ENCODE measurements at places on chromosomes 7 and 10.

DNA sequence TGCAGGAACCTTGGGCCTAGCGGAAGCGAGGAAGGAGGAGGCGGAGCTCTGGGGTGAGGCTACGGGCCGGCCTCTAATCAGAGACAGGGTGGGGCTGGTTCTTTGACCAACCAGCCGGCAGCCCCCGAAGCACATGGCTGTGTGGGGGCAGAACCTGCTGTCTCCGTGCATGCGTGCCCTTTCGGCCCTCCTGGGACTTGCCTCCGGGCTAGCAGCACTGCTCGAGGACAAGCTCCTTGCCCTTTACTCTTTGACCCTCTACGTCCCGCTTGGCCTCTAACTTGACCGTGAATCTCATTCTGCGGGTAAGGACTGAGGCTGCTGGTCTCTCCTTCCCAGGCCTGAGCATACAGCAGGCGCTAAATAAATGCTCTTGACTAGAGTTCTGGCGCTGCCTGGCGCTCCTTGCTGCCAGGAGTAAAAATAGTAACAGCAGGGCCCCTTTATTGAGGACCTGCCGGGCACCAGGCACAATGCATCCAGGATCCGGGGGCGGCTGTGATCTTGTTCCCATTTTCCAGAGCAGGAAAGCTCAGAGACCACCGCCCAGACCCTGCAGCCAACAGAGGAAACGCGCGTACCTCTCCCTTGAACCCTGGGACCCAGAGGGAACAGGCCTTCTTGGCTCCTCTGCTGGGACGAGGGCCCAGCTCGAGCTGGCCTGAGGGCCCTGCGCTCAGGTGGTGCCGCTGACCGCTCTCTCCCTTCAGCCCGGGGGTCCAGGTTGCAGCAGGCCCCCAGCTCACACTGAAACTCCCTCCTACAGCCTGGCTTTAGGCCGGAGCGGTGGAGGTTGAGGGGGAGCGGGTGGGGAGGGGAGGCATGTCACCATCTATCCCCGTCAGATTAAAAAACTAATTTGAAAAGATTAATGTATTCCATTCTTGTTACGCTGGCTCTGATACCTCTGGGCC lies 2.7 kb upstream of the COMTD1 start:
- DNase-seq, result no peak

DNA sequence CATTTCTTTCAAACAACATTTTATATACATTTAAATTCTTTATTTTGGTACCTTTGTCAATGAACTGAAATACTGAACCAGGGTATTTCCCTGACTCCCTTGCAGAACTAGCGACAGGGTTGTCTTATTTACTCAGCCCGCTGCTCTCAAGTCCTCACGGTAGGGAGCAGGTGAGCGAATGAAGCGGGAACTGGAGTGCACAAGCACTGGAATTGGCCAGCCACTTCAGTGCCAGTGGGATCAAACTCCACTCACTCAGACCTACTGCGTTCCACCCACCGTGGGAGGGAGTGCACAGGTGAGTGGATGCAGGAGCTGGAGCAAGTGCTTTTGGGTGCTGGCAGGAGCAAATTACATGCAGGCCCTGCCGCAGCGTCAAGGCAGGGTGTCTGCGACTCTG lies 28.1 kb upstream of the NEUROD6 start:
- no peak for DNase-seq

GRCh38 chr7:102175423-102176170 lies 111.1 kb upstream of the SH2B2 start:
- DNase-seq, result no peak

DNA sequence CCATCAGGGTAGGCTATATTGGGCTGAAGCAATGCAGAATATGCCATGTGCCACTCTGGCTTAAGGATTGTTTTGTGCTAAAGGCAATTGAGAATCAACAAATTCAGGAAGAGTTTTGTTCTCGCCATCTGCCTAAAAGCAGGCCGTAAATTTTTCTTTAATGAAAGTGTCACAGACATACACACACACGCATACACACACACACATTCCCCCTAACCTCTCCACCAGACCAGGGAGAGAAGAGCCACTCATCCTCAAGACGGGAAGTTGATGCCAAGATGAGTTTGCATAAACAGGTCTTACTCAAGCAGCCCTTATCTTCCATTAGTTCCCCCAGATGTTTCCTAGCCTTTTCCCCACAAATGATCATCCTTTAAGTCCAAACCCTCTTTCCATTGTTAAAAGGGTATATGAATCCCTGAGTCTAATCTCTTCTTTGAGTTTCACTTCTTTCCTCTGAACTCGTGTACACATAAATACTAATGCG lies 59.6 kb upstream of the TRIM24 start:
- no peak for DNase-seq

DNA sequence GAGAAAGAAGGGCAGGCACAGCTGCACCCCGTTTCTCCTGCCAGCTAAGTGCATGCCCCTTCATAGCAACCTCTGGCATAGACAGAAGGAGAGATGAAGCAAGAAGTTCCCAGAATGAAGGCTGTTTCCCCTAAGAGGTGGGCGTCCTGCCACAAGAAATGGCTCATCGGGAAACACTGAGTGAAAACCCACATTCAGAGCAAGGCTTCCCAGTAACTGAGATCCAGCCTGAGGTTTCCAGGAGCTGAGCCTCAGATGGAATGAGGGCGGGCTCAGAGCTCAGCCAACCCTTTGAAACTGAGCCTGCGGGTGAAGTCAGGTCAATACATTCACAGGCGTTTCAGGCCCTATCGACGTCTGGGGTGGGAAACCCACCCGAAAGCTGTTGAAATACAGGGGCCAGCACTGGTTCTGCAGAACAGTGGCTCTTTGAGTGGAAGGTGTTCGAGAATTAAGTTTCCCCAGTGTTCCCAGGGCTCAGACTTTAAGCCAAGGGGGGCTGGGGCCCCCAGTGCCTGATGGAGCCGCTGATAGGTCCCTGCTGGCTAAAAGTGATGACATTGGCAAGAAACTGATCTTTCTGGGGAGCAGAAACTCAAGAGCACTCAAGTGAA lies 510.2 kb downstream of the RPS24 start:
- no peak for DNase-seq

DNA sequence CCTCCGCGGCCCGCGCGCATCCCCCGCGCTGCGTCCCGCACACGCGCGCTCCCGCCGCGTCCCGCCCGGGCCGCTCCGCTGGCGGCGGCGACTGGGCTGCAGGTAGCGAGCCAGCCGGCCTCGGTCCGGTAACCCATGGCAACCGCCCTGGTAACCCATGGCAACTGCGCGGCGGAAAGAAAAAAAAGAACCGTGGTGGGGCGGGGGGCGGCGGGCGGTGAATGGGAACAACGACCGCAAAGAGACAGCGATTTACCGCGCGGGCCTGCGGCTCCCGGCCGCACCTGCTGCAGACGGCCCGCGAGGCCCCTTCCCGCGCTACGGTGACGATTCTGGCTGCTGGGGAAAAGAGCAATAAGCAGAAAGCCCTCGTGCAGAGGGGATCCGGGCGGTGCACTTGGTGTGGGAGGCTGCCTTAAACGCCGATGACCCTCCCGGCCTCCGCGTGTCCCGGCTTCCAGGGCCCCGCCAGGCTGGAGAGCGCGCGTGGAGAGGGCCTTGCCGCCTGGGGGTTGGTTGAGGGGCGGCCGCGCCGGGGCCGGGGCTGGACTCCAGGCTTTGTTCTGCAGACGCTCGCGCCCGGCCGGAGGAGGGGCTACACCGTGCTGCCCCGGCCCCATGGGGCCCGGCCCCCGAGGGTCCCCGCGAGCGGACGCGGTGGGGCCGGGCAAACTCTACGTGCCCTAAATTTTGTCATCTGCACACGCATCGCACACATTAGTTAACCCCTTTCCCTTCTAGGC lies 84.7 kb downstream of the SNX10 start:
- DNase-seq, result peak; percentile 73

GRCh38 chr7:124692425-124692824 lies 73.2 kb downstream of the GPR37 start:
- DNase-seq, result no peak

DNA sequence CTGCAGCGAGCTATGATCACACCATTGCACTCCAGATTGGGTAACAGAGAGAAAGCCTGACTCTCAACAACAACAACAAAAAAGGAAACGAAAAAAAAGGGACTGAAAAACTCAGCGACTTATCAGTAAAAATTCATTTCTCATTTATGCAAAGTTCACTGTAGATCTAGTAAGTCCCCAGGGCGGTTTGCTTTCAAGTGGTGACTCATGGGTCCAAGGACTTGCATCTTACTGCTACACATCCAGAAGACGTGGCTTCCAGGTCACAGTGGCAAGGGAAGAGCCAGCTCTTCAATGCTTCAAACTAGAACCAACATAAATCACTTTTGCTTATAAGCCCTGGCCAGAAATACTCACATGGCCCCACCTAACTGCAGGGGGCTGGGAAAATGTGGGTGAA lies 178.3 kb upstream of the AUTS2 start:
- DNase-seq, result no peak

DNA sequence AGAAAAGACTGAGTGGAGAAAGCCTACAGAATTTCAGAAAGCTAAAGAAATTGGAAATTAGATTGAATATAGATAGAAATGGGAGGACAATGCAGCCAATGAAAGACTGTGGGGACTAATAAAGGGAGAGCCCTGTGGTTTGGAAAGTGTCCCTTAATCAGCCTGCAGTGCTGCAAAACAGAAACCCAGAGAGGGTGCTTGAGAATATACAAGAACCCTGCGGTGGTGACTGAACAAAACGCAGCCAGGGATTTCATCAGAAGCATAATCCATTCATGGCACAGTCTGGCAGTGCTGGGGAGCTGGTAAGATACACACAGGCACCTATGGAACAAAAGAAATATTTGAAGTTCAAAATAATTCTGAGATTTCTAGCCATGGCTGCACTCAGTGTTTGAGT lies 19.1 kb downstream of the CEP41 start:
- DNase-seq, result no peak

GRCh38 chr10:86285136-86285790 lies 81.3 kb downstream of the GRID1 start:
- no peak for DNase-seq

DNA sequence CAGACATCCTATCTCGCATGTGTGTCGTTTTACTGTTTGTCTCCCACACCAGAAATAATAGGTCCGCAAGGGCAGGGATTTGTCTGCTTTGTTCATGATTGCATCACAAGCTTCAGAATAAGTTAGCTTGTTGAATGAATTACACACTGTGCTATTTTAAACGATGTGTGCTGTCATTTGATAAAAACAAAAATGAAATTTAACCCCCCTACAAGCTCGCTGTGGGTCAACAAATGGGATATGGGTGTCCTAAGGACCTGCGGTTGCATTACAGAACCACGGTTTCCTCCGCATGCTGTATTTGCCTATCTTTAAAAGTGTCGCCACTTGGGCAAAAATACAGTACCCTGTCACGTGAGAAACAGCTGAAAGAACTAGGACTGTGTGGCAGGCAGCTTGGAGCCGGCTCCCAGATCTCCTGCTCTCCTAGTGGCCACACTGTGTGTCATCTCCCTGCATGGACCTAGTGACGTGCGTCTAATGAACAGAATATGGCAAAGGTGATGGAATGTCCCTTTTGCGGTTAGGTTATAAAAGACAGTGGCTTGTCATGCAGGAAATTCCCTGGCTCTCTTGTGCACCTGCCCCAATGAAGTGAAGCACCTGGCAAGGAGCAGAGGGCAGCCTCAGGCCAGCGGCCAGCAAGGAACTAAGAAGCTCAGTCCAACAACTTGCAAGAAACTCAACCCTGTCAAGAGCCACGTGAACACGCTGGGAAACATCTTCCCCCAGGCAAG lies 32.9 kb upstream of the CRYGN start:
- no peak for DNase-seq

DNA sequence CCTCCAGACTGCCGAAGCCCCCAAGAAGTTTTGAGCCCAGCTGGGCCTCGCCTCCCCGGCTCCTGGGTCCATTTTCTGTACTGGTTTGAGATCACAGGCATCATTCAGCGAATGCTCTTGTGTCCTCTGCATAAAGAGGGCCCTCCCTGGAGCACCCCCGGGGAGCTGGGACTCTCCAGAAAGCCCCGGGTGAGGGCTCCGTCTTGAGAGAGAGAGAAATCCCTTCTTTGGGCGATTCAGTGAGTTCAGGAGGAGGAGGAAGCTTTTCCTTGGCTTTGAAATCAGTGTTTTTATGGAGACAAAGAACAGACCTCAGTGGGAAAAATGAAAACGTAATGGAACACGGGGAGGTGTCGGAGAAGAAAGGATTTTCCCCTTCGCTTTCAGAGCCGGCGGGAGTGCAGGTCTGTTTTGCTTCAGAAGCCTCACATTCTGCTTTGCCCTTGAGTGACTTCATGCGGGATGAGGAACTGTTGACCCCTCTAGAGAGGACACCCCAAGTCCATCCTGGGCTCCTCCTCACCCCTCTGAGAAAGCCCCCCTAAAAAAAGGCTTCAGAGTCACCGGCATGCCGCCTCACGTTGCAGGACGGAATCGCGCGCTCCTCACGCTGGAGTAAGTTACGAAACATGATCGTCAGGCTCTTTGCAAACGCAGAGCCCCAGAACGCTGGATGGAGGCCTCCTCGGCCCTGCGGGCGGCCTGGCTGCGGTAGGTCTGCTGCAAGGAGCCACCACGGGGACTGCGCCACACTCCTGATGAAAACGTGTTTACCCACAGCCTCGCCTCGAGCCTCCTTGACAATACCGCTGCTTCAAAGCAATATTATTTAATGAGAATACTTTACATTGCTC lies 8.5 kb upstream of the AP5Z1 start:
- no peak for DNase-seq

DNA sequence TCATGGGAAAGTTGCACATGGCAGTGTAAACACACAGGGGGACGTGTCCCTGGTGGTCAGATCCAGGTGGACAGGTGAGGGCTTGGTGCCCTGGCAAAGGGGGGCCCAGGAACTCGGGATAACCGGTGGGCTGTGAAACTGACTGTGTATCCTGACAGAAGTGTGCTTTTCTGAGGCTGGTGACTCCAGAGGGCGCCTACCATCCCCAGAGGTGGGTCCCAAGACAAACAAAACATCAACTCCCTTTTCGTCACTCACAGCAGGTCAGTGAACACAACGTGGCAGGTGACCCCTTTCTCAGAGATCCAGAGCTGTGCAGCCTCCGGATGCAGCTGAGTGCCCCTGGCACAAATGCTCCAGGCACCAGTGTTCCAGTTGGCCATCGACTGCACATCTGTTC lies 56.0 kb upstream of the DDC start:
- DNase-seq, result no peak

GRCh38 chr10:79159785-79160184 lies 91.0 kb downstream of the ZMIZ1 start:
- DNase-seq, result no peak

DNA sequence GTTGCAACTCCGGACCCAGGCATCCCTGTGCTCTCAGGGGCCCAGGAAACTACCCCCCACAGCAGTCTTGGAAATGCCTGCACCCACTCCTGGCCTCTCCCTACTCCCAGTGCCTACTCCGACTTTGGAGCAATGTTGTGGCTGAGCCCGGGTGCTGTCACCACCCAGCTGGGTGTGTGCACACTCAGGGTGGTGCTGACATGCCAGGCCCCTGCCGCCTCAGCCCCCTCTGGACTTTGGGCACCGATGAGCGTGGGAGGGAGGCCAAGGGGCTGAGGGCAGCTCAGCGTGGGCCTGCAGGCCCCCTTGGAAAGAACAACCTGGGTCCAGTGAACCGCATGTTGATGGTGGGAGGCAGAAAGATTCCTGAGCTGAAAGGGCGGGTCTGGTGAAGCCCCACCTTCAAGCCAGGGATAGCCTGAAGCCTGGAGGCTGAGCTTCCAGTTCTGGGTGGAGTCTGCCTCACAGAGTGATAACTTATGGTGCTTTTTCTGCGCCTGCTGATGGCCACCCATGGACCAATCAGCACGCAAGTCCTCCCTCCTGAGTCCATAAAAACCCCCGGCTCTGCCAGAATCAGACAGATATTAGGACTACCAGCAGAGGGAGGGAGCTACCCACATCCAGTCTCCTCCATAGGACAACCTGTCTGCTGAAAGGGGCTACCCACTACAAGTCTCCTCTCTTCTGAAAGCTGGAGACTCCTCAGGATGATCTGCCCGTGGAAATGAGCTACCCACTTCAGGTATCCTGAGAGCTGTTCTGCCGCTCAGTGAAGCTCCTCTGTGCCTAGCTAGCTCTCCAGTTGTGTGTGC lies 380.4 kb upstream of the SORCS1 start:
- peak; percentile 5 for DNase-seq
